ENCODE measurements at places on chromosomes 2 and 18.

GRCh38 chr2:96815326-96816126 lies 542 bp upstream of the CNNM3 start:
- peak; percentile 56 for DNase-seq

DNA sequence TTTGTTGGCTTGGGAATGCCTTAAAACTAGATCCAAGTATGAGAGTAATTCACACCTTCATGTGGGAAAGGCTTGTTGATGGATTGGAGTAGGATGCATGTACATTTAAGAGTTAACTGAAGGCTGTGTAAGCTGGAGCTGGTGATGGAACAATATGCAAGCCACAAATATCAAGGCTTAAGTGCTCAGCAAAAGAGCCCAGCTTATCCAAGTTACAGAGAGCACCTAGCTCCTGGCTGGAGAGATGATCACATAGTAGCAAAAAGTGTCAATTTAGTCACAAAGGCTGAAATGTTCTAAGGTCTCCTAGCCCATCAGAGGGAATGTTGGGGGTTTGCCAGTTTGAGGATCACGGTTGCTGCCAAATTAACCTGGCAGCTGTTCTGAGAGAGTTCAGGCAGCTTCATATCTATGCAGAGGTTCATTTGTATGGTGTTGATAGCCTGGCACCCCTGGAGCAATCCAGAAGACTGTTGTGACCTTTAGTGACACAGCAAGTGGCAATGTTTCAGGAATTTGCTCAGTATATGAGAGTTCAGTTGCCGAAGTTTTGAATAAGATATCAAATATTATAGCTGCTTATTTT lies 228.2 kb downstream of the DOK6 start:
- DNase-seq = no peak

- DNase-seq = no peak
Observed at GRCh38 chr2:157559061-157559460, 69.6 kb downstream of the ACVR1C start.

DNA sequence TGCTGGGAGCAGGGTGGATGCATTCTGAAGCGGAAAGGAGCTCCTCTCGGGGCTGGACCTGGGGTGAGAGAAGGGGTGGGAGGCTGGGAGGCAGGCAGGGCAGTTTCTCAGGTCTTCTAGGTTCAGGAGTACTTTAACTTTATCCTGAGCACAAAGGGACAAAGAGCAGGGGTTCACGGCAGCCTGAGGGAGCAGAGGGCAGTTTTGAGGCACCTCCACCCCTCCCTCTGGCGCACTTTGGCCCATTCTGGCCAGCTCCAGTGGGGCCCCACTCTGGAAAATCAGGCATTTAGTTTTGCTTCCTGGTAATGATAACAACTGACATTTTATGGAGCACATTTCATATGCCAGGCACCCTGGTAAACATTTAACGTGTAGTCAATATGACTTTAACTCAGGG lies 14.3 kb downstream of the B3GNT7 start:
- no peak for DNase-seq

GRCh38 chr2:21155365-21156136 lies 31.8 kb downstream of the TDRD15 start:
- no peak for DNase-seq

DNA sequence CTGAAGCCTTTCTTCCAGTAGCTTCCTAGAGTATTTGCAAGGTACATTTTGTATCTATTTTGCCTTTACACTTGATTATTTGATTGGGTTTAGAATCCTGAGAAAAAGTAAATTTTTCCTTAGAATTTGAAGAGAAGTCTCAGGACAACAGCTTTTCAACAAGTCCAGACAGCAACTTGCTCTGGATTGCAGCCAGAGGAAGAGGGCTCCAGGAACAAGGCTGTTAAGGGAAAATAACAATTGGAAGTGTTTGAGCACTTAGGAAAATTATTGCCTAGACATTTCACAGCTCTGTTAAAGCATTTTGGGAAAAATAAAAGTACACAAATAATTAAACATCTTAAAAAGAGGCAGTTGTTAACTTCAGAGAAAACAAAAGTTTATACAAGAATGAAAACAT lies 58.3 kb upstream of the RAPGEF4 start:
- no peak for DNase-seq

- DNase-seq = no peak
Observed at GRCh38 chr18:22674272-22674671, 256.6 kb upstream of the CTAGE1 start.

DNA sequence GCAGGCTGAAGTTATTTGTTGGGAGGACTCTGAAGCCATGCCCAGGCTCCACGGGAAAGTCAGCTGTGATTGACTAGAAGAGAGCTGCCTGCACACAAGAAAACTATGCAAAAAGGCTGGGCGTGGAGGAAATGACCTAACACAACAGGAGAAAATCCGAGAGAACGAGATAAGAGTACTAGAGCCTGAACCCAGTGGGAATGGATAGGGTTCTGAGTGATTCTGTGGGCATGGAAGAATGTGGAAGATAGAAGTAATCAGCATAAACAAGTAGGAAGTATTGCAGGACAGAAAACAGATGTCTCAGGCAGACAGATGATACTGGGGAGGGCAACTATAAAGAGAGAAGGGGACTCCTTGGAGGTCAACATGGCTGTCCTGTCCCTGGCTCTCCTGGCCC lies 12.1 kb upstream of the COPS8 start:
- DNase-seq = no peak

- DNase-seq = no peak
Observed at GRCh38 chr2:172287605-172288315, 139.6 kb upstream of the ITGA6 start.

DNA sequence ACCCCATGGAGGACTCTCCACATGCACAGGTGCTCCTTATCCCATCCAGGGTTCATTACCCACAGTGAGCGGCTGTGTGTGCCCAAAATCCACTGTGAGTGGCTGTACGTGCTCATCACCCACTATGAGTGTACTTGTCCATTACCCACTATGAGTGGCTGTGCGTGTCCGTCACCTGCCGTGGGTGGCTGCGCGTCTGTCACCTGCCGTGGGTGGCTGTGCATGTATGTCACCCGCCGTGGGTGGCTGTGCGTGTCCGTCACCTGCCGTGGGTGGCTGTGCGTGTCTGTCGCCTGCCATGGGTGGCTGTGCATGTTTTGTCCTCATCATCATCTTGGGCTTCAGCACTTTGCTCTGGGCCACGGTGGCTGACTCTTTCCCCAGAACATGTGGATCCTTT lies 78.6 kb upstream of the FN1 start:
- DNase-seq = no peak

GRCh38 chr2:48717846-48718245 lies 37.7 kb downstream of the LHCGR start:
- no peak for DNase-seq

DNA sequence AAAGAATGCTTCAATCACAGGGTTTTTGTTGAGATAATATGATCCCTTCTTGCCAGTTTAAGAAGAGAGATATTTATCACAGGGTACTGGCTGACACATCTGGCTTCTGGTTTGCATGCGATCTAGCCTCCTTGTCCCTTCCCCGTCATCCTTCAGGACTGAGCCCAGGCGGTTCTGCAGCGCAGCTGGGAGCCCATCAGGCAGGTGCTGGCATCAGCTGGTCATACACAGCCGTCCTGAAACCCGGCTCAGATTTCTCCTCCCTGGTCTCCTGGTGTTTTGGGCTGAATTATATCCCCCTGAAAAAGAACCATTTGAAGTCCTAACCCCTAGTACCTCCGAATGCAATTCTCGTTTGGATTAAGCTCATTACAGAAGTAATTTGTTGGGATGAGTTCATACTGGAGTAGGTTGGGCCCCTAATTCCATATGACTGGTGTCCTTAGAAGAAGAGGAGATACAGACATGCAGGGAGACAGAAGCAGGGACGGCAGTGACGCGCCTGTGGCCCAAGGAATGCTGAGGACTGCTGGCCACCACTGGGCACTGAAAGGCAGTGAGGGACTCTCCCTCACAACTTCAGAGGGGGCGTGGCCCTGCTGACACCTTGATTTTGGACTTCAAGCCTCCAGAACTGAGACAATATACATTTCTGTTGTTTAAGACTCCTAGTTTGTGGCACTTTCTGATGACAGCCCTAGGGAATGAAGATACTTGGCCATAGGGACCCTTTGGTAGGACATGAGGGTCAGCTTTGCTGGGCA lies 83.9 kb upstream of the ODC1 start:
- no peak for DNase-seq

DNA sequence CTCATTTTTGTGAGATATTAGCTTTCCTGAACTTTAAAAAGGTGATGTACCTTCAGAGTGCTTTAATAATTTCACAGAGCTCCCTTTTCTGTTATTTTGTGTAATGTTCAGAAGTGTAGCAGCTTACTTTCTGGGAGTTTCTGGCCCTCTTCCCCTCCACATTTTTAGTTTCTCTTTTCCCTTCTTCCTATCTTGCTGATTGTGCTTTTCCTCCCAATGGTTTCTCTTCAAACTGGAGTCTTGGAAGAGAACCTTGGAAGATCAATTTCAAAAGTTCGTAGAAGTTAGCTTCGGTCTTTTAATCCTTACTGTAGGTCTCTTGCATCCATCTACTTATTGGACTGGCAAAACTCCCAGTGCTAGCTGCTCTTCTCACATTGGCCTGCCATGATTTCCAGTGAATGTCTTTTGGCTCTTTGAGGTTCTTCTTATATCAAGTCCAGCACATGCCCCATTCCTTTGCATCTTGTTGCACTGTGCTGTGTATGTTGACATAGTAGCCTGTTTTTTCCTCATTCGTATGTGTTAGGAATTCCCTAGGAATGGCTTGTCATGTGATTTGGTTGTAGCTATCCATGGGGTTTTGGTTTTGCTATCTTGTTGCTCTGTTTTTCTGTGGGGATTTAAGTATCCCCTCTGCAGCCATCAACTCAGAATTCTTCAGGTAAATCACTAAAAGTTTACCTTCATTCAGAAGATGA lies 7.8 kb downstream of the CCNT2 start:
- DNase-seq = no peak

DNA sequence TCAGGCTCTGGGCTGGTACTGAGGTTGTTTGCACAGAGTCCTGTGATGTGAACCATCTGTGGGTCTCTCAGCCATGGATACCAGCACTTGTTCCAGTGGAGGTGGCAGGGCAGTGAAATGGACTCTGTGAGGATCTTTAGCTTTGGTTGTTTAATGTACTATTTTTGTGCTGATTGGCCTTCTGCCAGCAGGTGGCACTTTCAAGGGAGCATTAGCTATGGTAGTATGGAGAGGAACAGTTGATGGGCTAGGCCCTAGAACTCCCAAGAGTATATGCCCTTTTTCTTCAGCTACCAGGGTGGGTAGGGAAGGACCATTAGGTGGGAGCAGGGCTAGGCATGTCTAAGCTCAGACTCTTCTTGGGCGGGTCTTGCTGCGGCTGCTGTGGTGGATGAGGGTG lies 257.0 kb upstream of the GYPC start:
- peak; percentile 8 for DNase-seq

DNA sequence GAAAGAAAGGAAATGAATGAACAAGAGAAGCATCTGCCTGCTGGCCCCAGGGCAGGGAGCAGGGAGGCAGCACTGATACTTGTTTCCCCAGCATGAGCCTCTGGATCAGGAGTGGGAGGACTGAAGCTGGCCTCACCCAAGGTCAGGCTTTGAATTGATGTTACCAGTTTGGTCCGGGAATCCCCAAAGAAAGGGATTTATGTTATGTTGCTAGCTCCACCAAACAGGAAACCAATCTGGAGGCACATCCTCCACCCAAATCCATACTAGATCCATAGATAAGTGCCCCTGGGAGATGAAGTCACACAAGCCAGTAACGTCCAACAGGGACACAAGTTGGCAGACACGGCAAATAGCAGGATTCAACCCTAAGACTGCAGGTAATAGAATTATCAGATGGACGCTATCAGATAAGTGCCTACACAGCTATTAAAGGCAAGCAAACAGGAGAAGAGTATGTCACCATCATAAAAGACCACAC lies 85.9 kb downstream of the MTCL1 start:
- DNase-seq = no peak
